CD4-positive, alpha-beta T cell treated with Interleukin-10 for 1 hour (primary cell): ENCODE measurements at places on chromosomes 5 and 9.

DNA sequence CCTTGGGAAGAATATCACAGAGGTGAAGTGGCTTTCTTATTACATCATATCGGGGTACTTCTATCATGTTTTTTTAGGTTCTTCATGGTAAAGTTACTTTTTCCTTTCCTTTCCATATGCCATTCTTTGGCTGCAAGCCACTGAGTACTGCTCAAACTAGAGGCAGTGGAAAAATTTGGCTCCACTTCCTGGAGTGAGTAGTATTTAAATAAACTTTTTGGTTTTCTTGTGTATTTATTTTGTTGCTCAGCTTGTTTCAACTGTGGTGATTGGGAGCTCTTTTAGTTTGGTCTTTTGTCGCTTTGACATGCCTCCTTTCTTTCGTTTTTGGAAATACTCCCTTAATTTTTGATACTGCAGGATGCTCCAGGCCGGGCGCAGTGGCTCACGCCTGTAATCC lies 69.8 kb downstream of the WDR70 start:
- DNase-seq, result no peak

DNA sequence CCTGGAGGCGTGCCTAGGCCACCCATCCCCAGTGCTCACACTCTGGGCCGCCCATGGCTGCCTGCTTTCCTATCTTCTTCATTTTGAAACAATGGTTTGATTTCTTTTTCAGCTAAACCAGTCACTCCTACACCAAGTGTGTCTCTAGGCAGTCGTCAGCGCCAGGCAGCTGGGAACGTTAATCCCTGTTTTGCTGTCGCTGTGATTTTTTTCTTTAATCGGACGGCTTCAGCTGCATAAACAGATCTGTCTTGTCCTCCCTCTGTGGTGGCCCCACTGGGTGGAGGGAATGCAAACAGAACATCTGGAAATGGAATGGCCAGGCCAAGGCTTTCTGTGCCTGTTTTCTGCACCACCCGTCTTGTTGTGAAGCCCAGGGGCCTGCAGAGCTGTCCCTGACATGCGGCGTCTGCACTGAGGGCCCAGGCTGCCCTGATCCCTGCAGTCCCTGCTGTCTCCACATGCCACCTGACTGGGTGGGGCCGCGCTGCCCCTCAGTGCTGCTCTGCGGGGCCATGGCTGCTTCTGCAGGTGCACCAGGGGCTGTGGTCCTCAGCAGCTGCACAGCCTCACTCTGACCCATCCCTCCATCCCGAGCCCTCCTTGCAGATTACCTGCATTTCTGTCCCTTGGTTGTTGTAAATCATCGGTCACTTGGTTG lies 51.5 kb downstream of the WNK2 start:
- DNase-seq, result no peak

- DNase-seq, result no peak
Measured at GRCh38 chr5:36741128-36741527, 134.7 kb downstream of the SLC1A3 start.

- DNase-seq, result no peak
Measured at GRCh38 chr9:38130724-38131123, 61.7 kb upstream of the SHB start.

DNA sequence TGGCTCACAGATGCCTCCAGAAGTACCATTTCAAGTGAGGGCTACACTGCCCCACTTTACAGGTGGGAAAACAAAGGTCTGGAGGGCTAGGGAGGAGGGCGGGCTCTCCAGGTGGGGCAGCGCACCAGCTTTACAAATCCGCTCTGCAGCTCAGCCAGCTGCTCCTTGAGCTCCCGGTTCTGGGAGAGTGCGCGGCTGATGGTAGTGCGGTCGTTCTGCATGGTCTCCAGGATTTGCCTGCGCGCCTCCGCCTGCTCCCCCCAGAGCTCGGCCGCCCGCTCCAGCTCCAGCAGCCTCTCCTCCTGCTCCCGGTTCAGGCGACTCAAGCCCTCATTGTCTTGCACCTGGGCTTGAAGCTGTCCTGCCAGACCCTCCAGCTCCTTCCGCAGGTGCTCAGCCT lies 15.5 kb downstream of the GOLGA2 start:
- no peak for DNase-seq

GRCh38 chr5:16784843-16785791 lies 151.0 kb downstream of the MYO10 start:
- DNase-seq, result no peak

- no peak for DNase-seq
Measured at GRCh38 chr5:127012916-127013315, 17.4 kb downstream of the MARCHF3 start.
